ENCODE measurements at places on chromosomes 5 and 9.

DNA sequence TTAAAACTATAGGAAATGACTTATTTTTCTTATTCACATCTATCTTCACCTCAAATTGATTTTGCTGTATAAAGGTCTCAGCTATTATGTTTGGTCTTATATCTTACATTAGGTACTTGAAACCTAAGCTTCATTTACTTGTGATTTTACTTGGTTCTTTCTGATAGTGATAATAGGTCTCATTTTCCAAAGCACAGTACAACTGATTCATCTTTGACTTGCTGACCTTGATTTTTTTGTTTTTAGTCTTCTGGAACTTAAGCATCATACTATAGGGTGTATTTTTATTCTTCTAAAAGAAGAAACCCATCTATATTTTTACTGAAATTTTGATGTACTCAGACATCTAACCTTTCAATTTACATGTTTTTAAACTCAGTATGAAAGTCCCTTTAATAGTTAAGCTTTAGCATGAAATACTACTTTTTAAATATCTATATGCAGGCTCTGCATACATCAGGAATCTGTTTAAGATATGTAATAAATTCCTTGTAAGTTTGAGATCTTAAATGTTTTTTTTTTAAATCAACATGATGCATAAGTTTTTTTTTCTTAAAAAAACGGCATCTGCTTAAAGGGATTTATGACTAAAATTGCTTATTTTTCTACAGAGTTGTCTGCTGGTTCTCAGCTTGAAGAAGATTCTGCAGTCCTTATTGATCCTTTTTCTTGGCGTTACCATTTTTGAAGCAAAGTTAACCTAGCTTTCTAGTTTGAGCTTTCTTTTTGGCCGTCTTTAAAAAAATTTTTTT, 13.3 kb downstream of the MATR3 start:
- no peak for DNase-seq

GRCh38 chr5:173760461-173761177, 127.5 kb upstream of the CPEB4 start:
- no peak for DNase-seq

GRCh38 chr5:129082225-129083136, 12.1 kb upstream of the ISOC1 start:
- no peak for DNase-seq

- DNase-seq = no peak
These were observed 22.4 kb downstream of the DDX31 start for GRCh38 chr9:132647355-132647754.

GRCh38 chr5:155313518-155313917, 300.0 kb downstream of the KIF4B start:
- no peak for DNase-seq

DNA sequence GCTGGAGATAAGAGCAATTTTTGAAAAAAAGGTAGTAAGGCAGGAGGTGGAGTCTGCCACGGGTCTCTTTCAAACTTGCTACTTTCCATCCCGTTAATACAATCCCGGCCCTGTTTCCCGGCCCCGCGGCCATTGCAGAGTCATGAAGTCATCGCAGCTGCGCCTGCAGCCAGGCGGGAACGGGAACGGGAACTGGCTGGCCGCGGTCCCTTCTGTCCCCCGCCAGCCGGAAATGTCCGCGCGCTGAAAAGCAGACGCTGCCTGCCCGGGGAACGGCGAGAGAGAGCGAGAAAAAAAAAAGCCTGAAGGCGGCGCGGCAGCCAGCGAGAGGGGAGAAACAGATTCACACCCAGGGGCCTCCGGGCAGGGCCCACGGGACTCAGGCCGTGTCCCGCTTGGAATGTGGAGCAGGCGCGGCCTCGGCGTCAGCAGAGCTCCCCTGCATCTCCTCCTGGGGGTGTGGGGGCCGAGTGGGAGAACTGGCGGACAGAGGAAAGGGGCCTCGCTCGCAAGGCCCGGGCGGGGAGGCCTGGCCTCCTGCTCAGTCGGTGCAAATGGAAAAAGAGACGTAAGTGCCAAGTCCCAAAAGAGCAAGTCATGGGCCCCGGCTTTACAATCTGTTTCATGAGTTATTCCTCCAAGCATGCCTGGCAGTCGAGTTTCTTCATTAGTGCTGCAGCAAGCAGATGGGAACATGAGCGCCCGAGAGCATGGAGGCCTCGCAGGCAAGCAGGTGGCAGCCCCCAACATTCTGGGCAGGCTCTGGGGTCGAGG, 201.2 kb upstream of the GAS1 start:
- DNase-seq = no peak

DNA sequence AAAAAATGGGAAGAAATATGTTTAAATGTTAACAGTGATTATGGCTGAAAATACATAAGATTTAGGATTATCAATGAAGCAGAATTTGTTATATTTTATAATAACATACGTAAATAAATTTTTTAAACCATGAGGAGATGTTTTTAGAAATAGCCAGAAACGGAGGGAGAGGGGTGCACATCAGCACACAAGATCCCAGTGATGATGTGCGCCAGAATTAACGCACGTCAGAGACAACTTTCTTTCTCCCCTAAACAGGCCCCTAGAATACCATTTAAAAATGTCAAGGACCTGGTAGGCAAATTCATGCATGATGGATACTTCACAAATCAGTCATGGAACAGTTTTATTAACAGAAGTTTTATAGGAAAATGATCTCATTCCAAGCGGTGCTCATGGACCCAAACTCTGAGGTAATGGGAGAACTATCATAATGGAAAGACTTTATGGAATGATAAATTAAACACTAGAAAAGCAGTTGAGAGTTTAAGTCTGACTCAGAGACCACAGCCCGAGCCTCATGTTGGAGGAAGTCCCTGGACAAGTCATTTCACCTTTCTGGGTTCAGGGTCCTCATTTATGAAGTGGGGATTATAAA, 258.9 kb upstream of the GAS1 start:
- DNase-seq = no peak

DNA sequence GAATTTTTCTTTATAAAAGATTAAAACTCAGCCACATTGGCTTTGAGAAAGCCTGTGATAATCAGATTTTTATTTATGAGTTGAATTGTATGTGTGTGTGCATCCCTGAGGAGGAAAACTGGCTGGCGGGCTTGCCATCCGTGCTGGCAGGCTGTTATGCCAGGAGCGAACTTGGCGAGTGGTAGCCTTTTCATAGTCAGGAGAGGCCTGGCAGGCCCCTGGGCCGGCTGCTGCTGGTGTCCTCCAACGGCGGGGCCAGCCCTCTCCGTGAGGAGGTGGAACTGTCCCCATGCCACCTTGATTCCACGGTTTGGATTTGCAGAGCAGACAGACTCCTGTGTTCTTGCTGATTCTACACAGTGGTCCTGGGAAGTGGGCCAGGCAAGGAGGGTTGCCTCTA, 43.3 kb downstream of the ZNF618 start:
- no peak for DNase-seq

DNA sequence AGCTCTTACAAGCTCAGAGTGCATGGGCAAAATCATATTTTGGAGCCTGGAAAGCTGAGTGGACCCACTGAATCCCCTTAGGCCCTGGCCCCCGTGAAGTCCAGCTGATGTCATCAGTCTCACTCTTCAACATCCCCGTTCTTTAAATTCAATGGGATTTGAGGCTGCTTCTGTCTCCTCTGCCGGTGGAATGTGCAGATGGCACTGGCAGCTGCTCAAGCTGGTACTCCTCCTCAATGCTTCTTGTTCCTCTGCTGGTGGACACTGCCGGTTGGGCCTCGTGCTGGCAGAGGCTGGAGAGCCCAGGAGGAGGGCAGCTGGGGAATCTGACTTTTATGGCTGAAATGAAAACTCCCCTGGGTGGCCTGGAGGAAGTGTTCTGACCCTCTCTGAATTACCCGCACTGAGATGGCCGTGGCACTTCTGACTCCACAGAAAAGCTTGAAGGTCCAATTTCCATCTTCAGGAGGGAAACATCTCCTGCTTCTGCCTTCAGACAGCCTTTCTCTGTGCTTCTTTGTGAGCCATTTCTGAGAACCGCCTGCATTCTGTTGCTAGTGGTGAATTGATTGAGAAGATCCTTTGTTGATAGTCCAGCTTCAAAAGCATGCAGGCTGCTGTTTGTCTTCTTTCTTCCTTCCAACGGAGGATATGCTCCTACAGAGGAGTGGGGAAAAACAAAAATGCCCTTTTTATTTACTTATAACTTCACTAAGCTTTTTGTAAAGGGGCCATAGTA, 298.9 kb downstream of the TMEM38B start:
- DNase-seq = no peak

DNA sequence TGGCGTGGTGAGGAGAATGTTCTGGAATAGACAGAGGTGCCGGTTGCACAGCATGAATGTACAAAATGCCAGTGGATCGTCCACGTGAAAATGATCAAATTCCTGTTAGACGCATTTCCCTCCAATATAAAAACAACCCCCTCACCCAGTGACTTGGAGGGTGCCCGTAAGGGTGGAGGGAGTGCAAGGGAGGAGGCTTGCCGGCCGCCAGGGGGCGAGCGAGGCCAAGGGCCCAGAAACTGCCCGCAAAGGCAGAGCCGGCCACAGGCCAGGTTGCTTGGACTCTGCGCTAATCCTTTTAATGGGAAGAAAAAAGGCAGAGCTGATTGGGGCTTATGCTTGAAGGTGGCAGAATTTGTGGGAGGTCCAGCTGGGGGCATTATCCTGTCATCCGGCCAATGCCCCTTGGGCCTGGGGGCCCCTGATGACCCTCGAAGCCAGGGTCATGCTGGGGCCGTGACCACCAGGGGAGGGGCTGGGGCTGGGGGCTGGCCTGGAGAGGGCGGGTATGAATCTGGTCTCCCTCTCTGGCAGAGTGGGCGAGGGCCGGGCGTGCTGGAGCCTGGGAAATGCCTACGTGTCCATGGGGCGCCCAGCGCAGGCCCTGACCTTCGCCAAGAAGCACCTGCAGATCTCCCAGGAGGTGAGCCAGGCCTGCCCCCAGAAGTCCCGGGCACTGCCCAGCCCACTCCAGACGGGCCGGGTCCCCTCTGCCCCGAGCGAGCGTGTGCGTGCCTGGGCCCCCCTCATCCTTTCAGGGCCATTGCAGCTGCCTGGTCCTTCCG, 12.0 kb downstream of the GPSM1 start:
- peak; percentile 54 for DNase-seq
